MV-4-11 (cell line): ENCODE measurements at places on chromosomes 7 and 10.

GRCh38 chr10:77320971-77321471 lies 316.6 kb downstream of the KCNMA1 start:
- DNase-seq, result no peak

GRCh38 chr7:71988201-71988600 lies 423.9 kb downstream of the CALN1 start:
- DNase-seq, result no peak

- no peak for DNase-seq
Measured at GRCh38 chr10:129187331-129187730, 279.7 kb upstream of the MGMT start.

DNA sequence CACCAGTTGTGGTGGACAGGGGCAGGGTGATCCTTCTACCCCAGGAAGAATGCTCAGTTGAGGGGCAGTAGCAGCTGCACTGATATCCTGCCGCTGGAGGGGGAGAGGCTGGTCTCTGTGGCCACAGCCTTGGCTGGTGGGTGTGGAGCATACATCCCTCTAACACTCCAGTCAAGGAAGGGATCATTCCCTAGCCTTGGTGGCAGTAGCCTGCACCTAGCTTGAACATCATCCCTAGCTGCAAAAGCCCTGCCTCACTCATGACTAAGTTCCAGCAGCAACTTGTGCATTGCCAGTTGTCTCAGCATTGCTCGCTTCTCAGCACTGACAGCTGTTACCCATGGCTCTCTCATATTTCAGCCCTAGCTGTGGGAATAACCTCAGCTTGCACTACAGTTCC lies 688.9 kb upstream of the POT1 start:
- DNase-seq, result no peak

GRCh38 chr10:71598621-71599055 lies 120.9 kb downstream of the C10orf105 start:
- no peak for DNase-seq

GRCh38 chr7:82443036-82443546 lies 486 bp downstream of the CACNA2D1 start:
- no peak for DNase-seq

GRCh38 chr7:81740403-81740802 lies 29.4 kb downstream of the HGF start:
- DNase-seq, result no peak

DNA sequence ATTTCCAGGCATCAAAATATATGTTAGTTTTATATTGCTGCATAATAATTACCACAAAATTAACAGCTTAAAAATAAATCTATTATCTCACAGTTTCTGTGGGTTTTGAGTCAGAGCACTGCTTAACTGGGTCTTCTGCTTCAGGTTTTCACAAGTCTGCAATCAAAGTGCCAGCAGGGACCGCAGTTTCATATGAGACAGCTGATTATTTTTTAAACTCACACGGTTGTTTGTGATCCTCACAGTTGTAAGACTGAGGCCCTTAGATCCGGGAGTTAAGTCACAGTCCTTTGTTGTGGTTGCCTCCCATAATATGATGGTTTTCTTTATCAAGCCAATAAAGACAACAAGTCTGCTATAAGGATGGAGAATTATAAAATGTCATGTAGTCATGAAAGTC lies 146.0 kb upstream of the ZWINT start:
- no peak for DNase-seq

GRCh38 chr10:132276706-132277105 lies 31.0 kb downstream of the STK32C start:
- DNase-seq, result no peak

DNA sequence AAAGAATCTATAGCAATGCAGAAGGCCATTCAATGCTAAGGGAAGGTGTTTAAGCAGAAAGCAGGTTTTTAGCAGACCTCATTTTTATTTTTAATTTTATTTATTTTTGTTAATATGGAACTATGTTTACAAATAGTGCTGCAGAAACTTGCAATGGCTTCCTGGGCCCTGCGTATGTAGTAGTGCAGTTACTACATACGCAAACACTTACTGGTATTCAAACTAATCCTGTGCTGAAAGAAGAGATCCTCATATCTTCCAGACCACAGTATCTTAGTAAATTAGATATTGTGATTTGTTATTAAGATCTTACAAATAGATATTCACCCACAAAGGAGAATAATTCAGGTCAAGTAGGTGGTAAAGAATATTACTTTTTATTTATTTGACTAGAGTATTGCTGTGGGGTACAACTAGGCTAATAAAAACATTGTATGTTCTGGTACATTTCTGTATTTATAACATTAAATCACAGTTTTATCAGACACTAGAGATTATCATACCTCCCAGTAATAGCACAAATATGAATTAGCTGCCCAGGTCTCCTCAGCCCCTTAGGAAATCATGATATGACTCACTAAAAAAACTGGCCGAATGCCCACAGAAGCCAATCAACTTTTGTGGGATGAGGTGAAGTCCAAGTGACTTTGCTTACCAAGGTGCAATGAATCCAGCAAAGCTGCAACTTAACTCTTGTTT lies 57.6 kb downstream of the RNLS start:
- no peak for DNase-seq

GRCh38 chr10:49379596-49380410 lies 16.1 kb downstream of the DRGX start:
- no peak for DNase-seq

DNA sequence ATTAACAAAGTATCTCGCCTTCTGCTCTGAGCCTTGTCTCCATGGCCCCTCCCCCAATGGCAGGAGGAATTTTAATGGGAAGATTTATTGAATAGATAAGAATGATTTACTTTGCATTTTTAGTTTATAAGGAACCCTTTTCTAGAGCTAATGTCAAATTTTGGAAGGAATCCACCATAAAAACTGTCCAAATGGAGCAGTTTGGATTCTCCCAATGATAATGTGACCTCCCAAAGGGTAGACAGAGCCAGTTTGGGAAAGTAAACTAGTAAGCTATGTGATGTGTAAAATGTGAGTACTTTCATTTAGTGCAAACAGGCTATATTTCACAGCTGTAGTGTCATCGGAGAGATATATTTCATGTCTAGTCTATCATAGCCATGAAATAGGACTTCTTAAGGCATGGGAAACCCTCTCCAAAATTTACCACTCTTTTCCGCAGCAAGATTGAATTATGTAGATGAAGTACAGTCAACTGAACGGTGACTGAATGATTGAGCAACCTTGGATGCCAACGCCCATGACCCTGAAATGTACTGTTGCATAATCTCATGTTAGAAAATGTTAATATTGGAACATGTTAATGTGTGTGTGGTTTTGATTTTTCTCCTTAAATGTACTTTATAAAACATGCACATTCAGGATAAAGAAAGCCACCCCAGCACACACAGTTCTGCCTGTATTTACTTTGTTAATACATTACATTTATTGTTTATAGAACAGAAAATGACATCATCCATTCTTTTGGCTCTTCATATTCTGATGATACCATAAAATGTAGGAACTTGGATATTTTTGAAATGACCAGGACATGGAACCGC lies 140.6 kb downstream of the NRP1 start:
- DNase-seq, result peak; percentile 68

GRCh38 chr7:30390736-30391636 lies 87.6 kb downstream of the NOD1 start:
- DNase-seq, result no peak

GRCh38 chr7:79709574-79710409 lies 256.3 kb upstream of the MAGI2 start:
- no peak for DNase-seq
